ENCODE measurements at places on chromosomes 13 and 19. TPM values are rescaled to one million over a fixed set of nuclear protein-coding genes. Genes with fewer than 3 reads are reported as not detected.

Gene RGS9BP
- total RNA-seq, result 2.3 TPM

Gene SULT2A1
- 0.10 TPM for total RNA-seq

Gene RNF113B
- total RNA-seq, result not detected

Gene NPAS1
- total RNA-seq, result 0.69 TPM

Gene BSPH1
- total RNA-seq, result not detected

Gene ATXN8OS
- 1.5 TPM for total RNA-seq

Gene RASAL3
- 1.9 TPM for total RNA-seq

Gene IGFL1
- total RNA-seq, result not detected

Gene MFSD12
- 42.5 TPM for total RNA-seq

Gene OLFM2
- 79.2 TPM for total RNA-seq

Gene DAND5
- 0.28 TPM for total RNA-seq

Gene SPIB
- 0.40 TPM for total RNA-seq

Gene NKPD1
- total RNA-seq, result 0.99 TPM

Gene PSG1
- total RNA-seq, result not detected

Gene ZNF784
- 6.3 TPM for total RNA-seq

Gene MEF2B
- 0.88 TPM for total RNA-seq

Gene PRKD2
- 8.0 TPM for total RNA-seq

Gene B3GNT8
- total RNA-seq, result 0.50 TPM

Gene CRLF1
- 13.8 TPM for total RNA-seq

Gene CKM
- 0.99 TPM for total RNA-seq

Gene EDNRB
- total RNA-seq, result 154 TPM

Gene GZMM
- not detected for total RNA-seq

Gene PCDH20
- 4.7 TPM for total RNA-seq

Gene ZNF682
- total RNA-seq, result 10.2 TPM
